ENCODE measurements at places on chromosomes 6 and 20.

DNA sequence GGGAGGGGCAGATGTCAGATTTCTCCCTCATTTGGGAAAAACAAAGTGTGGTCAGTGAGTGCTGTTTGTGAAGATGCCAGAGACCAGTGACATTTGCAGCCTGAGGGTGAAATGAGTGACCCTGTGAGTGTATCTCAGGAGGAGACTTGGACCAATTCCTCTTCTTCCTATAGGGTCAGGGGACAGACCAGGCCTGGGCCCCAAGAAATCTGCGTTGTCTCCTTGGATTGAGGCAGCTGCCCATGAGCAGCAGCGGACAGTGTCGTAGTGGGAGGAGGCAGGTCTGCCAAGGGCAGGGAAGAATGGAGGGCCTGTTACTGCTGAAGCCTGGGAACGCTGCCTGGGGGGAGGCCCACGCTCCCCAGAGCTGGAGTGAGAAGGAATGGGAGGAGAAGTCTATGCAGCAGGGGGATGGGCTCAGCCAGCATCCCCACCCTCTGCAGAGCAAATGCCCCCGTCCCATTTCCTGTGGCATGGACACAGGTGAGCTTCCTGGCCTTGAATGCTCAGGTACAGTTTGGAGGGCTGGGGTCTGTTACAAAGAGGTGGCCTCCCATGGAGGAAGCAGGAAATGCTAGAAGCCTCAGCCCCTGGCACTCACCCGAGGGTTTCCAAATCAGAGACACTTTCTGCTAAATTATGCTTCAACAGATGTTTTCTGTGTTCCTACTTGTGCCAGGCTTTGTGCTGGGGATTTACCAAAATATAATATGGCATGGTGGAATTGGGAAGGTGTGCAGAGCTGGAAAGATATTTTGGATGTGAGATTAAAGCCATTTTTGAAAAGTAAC is 29.8 kb downstream of the DAAM2 start:
- no peak for DNase-seq

- no peak for DNase-seq
These were observed 3.8 kb downstream of the ZNF335 start for GRCh38 chr20:45968081-45968671.

GRCh38 chr20:14775778-14776177 is 438.4 kb upstream of the FLRT3 start:
- DNase-seq, result no peak

- no peak for DNase-seq
These were observed 73.1 kb downstream of the HIVEP2 start for GRCh38 chr6:142871910-142872331.

GRCh38 chr6:128515550-128516513 is 4.6 kb downstream of the PTPRK start:
- DNase-seq, result no peak

GRCh38 chr20:11182720-11183119 is 508.9 kb upstream of the JAG1 start:
- no peak for DNase-seq

- DNase-seq, result no peak
These were observed 223.2 kb upstream of the TSHZ2 start for GRCh38 chr20:52748990-52749389.

- DNase-seq, result no peak
These were observed 182.7 kb downstream of the TFAP2B start for GRCh38 chr6:51001399-51001798.

DNA sequence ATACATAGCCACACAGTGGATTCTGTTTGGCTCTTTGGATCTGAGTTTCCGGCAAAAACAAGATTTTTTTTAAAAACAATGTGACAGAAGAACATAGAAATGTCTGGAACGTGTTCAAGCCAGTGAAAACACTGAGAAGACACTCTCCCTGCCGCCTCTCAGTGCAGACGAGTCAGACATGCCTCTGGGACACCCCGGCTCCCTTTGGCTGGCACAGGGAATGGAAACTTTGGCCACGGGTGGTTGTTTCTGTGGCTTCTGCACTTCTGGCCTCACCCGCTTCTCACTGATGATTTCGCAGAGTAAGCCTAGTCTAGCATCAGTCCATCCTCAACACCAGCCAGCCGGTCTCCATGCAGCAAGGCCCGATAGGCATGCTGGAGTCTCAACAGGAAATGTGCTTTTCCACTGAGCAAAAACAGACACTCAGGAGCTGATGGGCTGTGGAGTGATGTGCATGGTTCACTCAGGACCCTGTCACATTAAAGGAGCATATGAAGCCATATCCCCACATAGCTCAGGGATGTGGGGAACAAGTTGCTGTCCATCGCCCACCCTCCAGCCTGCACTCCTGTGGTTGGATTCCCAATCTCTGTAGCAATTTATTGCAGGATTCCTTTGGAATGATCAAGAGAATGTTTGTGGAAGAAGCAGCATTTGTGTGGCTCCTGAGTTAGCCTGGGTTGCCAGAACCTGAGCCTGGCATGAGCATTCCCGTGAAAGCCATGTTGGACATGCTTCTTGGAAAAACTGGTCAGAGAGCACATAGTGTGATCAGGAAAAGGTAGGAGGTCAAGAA is 262.0 kb upstream of the RIN2 start:
- no peak for DNase-seq

DNA sequence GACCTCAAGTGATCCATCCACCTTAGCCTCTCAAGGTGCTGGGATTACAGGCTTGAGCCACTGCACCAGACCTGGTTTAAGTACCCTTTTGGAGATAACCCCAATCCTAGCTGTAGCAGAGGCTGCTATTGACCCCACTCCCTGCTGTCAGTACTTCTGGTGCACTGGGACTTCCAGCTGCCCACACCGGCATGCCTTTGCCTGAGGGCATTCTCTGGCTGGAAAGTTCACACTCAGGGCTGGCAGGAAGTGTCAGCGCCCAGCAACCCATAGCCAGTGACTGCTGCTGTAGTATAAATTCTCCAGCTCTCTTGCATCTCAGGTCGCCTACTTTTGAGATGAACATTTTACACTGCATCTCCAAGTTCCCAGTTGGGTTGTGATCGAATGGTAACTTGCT is 75.3 kb downstream of the UTRN start:
- no peak for DNase-seq

GRCh38 chr6:135920689-135921088 is 69.2 kb downstream of the PDE7B start:
- DNase-seq, result no peak

GRCh38 chr6:143535189-143535614 is 23.7 kb upstream of the FUCA2 start:
- no peak for DNase-seq

DNA sequence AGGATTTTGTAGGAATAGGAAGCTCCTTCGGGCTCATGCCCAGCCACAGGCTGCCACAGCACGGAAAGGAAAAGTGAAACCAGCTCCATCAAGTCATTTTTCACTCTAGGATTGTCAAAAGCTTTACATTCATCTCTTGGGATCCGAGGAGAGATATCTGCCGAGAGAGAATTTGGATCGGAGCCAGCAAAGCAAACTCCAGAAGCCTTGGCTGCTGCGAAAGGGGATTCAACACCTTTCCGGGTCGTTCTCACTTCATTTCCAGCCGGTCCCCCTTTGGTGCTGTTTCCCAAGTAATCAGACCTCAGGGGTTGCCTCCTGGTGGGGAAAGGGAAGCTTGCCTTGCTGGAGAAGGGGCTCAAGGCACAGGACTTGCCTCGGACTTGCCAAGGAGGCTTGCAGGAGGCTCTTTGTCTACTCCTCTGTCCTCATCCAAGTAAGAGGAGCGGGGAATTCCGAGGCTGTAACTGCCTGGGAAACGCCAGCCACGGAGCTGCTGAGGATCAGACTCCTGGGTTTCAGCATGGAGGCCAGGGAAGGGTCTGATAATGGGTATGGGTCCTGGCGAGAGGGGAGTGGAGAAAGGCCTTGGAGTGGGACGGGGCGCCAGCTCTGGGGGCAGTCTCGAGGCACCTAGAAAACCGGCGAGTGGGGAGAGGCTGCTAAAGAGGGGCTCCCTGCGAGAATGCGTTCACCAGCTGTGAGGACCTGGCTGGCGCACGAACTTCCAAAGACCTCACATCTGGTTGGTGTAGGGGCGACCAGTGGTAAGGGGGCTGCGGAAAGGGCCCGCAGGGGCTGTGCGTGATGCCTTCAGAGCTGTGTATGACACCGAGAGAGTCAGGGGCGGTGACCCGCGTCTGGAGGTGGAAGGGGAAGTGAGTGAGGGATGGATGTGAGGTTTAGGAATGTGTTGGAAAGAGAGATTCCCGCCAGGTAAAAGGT is 702 bp downstream of the ETV7 start:
- no peak for DNase-seq

- DNase-seq, result no peak
These were observed 125.1 kb downstream of the LY86 start for GRCh38 chr6:6713657-6714056.

GRCh38 chr6:106134087-106134770 is 48.1 kb downstream of the PRDM1 start:
- DNase-seq, result no peak

DNA sequence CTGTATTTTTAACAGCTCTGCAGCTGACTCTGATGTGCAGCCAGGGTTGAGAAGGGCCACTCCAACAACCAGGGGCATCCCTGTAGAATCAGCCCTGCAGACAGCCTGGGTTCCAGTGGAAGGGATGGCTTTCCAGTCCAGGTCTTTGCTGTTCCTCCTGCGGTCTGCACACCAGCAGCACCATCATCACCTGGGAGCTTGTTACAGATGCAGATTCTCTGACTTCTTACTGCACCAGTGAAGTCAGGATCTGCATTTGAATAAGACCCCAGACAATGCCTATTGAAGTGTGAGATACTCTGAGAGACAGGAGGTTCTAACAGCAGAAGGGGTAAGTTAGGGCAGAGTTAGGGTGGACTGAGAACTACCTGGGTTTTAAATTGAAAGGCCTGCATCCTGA is 151.3 kb downstream of the F13A1 start:
- no peak for DNase-seq

GRCh38 chr6:118650582-118651281 is 659 bp downstream of the CEP85L start:
- DNase-seq, result peak; percentile 50

DNA sequence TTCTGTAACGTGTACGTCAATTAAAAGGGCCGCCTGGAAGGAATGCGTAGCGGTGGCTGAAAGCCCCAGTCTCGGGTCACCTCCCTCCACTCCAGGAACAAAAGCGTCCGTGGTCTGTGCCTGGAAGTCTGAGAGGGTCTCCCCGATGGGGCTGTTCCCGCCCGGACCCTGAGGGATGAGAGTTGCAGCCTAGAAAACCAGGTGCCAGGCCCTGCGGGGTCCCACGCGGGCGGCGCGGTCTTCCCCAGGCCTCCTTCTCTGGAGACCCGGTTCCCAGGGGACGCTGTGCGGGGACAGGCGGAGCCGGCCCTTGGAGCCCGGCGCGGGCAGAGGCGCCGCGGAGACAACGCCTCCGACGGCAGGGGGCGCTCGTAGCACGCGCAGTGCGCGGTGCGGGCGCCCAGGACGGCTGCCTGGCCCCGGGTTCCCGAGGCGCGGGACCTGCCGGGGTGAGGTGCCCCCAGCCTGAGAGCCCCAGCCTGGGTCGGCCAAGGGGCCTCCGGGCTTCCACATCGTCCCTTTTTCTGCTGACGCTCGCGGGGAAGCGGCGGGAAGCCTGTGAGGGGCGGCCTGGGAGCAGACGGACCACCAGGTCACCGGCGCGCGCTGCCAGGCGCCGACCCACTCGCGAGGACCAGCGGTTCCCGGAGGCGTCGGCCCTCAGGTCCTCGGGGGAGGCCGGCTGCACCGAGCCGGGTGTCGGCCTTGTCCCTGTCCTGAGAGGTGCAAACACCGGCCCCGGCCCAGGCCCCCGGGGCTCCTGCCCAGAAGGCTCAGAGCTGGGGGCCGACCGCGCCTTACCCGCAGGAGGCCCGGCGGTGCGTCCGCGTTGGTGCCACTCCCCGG is 5.3 kb upstream of the FOXC1 start:
- DNase-seq, result peak; percentile 32

DNA sequence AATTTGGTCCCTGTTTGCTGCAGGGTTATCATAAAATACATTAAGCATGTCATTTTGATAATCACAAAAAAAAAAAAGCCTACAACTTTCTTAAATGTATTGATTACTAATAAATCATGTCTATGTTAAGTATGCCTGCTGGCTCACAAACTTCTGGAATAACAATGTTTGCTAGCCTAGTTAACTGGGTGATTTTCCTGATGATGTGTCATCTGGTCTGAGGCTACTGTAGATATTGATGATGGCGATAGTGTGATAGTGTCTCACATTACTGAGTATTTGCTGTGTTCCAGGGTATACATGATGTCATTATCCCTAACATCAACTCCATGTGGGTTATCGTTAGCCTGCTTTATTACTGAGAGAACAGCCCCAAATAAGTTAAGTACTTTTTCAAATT is 86.2 kb upstream of the VSTM2L start:
- DNase-seq, result no peak

DNA sequence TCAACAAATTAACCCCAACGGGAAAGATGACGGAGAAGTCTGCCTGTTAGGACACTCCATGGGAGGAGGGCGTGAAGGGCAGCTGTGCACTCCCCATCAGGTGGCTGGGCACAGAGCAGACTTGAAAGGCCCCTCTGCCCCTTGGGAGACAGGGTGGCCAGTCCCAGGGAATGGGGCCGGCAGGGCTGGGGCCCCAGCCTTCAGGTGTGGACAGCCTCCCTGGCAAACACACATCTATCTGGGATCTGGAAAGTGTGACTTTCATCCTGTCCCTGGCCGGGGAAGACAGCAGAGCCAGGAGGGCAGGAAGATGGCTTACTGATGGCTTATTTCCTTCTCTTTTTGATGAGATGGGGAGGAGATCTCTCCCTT is 4.5 kb upstream of the FRMD1 start:
- no peak for DNase-seq
